AG04450 (cell line): ENCODE measurements at places on chromosomes 6 and 20. TPM values are rescaled to one million over a fixed set of nuclear protein-coding genes. Genes with fewer than 3 reads are reported as not detected.

GRCh38 chr20:59207742-59208357 lies 44.2 kb downstream of the ZNF831 start:
- no peak for DNase-seq

DNA sequence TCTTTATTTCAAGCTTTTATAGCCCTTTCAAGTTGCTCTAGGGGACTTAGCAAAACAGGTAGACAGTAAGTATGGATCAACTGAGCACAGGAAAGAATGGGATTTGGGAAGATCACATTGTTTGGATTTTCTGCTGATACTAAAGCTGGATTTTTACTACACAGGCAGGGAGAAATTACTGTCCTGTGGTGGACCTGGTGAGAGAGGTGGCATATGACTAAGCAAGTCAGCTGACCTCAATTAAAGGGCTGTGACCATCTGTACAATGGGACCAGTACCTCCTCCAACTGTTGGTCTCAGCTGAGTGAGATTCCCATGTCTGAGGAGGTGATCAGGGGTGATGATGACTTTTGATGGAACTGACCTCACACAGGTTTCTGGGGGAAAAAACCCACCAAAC lies 28.0 kb downstream of the RREB1 start:
- no peak for DNase-seq

GRCh38 chr6:22083119-22083518 lies 213.7 kb downstream of the PRL start:
- no peak for DNase-seq

DNA sequence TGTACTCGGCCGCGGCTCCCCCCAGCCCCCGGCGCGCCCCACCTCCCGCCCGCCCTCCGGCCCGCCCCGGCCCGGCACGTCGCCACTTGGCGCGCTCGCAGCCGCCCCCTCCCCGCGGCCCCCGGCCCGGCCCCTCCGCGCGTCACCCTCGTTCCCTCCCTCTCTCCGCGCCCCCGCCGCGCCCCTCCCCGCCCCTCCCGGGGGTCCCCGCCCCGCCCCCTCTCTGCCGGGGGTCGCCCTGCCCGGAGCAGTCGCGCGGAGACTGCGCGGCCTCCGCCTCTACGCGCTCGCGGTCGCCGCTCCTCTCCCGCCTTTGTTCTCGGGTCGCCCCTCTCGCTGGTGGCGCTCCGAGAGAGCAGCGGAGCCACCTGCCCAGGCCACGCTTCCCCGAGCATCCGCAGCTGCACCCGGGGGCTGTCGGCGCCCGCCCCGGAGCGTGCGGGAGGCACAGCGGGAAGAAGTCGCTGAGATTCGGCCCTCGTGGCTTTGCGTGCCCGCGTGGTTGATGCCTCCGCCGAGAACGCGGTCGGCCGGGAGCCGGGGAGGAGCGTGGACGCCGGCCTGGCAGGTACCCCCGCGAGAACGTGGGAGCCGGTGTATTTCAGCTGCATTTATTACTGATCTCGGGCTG lies at the start of gene PHF10:
TSS of gene PHF10 (minus strand) at position 7 of the 631 bp plus-strand sequence. CDS start 569 bp downstream, outside the sequence.
- DNase-seq, result no peak

GRCh38 chr20:37506152-37506725 lies 14.8 kb upstream of the NNAT start:
- no peak for DNase-seq

LPIN3 gene
- 1.2 and 2.0 TPM in 2 replicates for polyA plus RNA-seq

ADGRB3 gene
- not detected in 2 replicates for polyA plus RNA-seq
